Activated CD4-positive, alpha-beta T cell treated with anti-CD3 and anti-CD28 coated beads for 36 hours (primary cell): ENCODE measurements at places on chromosomes 2 and 18. TPM values are rescaled to one million over a fixed set of nuclear protein-coding genes. Genes with fewer than 3 reads are reported as not detected.
A peak's percentile ranks its signal among the peaks of the same experiment; 100 is the strongest.

DNA sequence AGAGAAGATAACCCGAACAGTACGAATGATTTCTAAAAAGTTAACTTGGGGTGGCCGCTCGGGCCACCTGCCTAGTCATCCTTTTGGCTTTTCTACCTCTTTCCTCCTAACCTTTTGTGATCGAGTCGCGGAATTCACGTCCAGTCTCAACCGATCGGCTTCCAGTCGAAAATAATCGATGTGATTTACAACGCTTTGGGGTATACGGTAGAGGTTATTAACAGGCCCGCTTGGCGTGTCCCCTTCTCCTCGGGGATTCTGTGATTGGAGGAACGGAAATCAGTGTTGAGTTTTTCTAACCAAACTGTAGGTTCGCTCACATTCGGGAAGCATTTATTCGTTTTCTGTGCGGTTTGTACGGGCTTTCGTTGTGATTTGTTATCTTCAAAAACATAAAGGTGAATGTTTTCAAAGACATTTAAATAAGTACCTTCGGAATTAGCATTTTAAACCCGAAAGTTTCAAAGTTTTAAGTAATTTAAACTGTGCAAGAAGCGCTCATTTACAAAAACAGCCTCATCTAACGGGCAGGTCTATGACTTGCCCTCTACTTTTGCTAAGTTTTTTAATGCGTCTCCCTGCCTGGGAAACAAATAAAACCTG lies 588 bp upstream of the FOXI3 start:
- DNase-seq = peak; percentile 4

- no peak for DNase-seq
Observed at GRCh38 chr2:213149949-213150314, 1.5 kb downstream of the IKZF2 start.

- no peak for DNase-seq
Observed at GRCh38 chr2:110848519-110849030, 116.2 kb downstream of the ACOXL start.

DNA sequence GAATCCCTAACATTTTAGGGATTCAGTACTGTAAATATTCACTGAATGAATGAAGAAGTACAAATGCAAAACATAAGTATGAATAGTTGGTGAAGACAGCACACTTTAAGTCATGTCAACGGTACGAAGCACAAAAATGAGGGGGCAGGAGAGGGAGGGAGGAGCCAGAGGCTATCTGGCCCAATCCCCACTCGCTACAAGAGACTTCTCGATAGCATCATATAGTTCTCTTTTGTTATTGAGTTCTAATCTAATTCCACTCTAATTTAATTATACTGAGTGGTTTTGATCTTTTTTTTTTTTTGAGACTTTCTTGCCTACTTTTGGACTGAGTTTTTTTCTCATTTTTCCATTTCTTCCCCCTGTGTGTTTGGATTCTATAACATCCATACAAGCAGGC lies 152.2 kb upstream of the REV1 start:
- DNase-seq = no peak

DNA sequence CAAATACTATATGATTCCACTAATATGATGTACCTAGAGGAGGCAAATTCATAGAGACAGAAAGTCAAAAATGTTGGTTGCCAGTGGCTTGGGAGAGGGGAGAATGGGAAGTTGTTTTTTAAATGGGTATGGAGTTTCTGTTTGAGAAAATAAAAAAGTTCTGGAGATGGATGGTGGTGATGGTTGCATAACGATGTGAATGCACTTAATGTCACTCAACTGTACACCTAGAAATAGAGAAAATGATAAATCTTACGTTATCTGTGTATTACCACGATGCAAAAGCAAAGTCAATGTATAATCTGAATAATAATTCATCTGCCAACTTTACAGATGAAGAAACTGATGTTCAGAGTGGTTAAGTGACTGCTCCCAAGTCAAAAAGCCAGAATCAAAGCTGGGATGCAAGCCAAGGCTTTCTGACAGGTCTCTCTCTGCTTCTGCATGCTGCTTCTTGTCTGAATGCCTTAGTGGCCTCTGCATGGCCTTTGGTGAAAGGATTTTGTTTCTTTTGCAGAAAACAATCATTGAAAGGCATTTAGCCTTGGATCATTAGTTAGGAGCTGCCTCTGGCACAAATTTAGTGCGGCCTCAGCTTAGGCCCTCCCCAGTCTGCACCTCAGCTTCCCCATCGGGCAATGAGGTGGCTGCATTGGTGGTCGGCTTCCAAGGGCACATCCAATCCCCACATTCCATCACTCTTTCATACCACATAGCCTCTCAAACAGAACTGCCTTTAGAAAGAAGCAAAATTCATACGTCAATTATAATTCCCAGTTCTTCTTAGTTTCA lies 46.5 kb upstream of the MYCN start:
- no peak for DNase-seq

DNA sequence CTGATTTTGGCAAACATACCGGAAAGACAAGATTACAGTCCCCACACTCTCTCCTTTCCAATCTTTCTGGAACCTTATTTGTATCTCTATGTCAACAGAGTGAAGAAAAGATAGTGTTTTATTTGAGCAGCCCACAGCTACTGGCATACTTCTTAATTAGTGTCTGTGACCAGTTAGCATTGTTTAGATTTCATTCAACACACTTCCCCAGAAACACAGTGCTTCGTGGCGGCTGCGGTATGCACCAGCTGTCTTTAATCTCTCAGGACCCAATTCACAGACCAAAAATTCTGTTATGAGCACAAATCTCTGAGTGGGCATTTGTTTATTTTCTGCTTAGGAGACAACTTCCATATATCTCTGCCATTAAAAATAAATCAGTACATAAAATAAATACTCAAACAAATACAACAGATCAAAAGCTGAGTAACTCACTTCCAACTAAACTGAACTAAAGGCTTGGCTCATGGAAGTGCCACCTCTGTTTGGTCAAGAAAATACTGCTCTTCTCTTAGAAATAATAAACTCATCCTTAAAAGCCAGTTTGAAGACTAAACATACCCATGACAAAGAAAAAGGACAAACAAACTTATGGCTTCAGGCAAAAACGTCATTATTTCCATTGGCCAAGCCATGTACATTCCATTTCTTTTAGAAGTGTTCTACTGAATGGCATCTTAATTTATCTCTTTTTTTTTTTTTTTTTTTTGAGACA lies 392.4 kb downstream of the TXNL1 start:
- DNase-seq = no peak

GRCh38 chr2:25266399-25266798 lies 75.3 kb downstream of the DNMT3A start:
- no peak for DNase-seq

- no peak for DNase-seq
Observed at GRCh38 chr2:162591403-162592083, 247.0 kb downstream of the KCNH7 start.

DNA sequence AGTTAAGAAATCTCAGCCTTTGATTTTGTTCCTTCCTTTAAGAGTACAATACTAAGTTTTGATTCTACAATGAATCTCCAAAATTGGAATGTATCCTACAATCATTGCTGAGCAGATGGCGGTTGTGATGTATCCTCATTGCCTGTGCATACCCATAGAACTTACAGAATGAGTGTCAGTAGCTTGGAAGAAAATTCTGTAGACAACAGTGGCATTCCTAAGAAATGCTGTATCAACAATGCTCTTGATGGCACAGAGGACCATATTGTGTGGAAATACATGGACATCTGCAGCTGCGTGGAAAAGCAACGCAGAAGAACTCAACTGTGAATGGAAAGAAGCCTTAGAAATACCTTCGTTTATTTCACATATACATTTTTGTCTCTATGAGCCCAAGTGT lies 30.2 kb downstream of the GAREM1 start:
- DNase-seq = no peak

DNA sequence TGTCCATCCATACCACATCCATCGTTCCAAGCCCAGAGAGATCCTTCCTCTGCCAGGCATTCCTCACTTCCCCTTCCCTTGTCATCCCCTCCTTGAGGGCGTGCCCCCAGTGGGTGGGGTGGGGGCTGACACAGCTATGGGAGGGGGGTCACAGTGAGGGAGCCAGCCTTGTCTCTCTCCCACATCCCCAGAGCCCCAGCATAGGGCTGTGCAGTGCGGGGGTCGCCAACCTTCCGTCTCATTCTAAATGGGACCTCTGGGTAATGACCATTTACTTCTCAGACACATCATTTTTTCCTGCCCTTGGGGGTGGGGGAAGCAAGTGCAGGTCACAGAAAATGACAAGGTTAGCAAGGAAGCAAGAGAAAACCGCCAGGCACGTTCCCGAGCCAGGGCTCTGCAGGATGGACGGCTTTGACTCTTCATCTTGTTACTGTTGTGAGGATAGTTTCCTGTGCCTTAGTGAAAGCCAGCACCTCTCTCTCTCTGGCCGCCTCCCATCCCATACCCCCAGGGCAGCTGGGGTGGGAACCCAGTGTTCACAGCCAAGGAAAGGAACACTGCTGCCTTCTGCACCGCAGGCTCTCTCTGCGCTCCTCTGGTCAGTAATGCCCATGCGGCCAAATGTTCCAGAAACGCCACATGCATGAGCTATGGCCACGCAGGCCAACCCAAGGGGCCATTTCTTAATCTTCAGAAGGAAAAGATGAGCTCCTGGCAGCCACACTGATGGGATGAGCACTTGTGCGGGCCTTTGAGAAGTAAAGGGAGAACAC lies 22.7 kb upstream of the OTOS start:
- no peak for DNase-seq

GRCh38 chr2:56001947-56002346 lies 78.4 kb upstream of the EFEMP1 start:
- no peak for DNase-seq

Gene COL5A2
- 0.32 TPM for total RNA-seq

Gene COBLL1
- not detected for total RNA-seq

Gene STPG4
- total RNA-seq = 0.23 TPM

Gene MC5R
- not detected for total RNA-seq
